Activated T-cell treated with anti-CD3 and anti-CD28 coated beads for 48 hours (primary cell): ENCODE measurements at places on chromosomes 1 and 21.

DNA sequence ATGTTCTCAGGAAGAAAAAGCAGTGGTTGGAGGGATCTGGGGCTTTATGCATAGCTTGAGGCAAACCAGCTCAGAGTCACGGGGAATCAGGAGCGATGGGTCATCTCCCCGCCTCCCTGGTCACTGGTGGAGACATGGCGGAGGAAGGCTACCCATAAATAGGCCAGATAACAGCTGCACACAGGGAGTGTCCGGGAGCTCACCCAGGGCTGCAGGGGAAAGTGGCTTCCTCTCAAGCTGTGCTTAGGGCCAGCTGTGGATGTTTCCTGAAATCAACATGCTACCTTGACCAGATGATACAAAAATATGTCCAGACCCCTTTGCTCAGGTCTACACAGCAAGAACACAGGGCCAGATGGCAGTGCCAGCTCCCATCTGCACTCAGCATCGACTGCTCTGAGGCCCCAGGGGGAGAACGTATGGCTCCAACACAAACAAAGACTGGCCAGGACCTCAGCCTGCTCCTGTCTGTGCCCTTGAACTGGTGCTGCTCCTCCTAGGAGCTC is 27.1 kb upstream of the RERE start:
- no peak for DNase-seq

- DNase-seq = no peak
These were observed 98.8 kb downstream of the MTR start for GRCh38 chr1:236893626-236894545.

DNA sequence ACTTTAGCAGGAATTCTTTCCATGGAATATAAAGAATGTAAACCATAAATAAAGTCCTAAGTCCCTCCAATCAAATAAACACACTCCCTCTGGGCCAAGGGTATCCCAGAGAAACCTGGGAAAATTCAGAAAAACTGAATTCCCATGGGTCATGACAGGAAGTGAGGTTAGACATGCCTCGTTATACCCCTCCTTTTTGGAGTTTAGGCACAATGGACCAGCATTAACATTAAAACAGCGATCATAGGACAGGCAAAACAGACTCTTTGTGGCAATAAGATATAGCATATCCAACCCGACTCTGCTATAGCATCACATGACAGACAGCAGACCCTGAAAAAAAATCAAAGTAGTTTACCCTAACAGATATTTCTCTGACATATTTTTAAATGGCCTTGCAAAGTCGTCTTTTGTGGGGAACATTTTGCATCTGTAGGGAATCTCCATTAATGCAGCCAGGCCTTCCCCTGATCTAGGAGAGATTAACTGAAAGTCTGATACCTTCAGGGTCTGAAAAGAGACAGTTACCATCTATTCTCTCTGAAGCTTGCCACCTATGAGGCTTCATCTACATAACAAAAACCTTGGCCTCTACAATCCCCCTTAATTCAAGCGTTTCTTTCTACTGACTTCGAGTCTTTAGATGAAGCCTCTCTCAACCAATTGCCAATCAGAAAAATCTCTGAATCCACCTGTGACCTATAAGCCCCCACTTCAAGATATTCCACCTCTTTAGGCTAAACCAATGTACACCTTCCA is 143.0 kb upstream of the KCNK1 start:
- no peak for DNase-seq

DNA sequence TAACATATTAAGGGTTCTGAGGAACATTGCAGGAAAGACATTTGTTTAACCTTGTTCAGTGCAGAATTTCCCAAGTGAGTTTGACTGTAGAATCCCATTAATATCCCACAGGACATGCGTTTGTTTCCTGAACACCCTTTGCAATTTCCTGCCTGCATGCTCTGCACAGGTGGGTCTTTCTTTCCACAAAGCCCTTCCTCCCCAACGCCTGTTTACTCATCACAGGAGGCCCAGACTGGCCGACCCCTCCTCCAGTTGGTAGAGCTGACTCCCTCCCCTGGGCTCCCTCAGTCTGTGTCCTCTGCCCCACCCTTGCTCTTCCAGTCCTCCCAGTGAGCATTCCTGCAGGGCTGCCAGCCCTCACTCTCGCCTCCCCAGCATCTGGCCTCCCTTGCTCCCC is 47.5 kb upstream of the CTPS1 start:
- no peak for DNase-seq

DNA sequence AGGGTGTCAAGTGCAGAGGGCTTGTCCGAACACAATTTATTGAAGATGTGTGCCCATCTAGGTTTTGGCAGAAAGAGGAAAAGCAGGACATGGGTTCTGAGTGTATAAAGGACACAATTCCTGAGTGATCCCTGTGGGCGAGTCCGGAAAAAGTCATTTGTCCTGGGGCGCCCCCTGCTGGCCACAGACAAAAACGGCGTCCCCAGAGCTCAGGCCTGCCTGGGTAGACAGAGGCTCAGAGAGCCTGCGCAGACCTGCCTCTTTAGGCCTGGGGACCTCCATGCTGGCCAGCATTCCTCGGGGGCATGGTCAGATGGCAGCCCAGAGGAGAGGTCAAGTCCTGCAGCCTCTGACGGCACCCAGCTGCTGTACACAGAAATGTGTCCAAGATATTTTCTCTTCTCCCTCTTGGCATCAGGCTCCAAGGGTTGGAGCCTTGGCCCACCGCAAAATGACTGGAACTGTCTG is 65.5 kb upstream of the LRP8 start:
- peak; percentile 60 for DNase-seq

DNA sequence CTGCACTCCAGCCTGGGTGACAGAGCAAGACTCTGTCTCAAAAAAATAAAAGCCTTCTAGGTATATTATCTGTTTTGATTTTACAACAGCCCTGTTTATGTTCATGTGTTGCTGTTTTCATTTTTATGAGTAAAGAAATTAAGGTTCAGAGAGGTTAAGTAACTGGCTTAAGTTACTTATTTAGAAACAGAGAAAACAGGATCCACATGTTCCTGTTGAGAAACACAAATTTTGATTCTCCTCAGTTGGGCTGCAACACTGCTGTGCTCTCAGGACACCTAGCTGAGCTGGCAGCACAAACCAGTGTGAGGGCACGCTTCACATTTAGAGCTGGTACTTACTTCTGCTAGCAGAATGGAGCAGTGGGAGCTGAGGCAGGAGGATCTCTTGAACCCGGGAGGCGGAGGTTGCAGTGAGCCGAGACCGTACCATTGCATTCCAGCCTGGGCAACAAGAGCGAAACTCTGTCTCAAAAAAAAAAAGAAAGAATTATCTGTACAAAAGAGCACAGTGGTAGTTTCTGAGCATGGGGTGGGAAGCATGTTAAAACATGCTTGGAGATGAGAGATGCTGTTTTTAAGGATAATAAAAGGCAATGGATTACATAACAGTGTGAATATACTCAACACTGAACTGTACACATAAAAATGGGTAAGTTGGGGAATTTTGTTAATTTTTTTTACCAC is 2.4 kb downstream of the SPRTN start:
- DNase-seq = no peak

GRCh38 chr21:43279578-43279894 is 110.7 kb downstream of the CRYAA start:
- no peak for DNase-seq
